Germinal center (tissue), 1 donor: ENCODE measurements at places on chromosomes 3 and 15.
A peak's percentile ranks its signal among the peaks of the same experiment; 100 is the strongest.

DNA sequence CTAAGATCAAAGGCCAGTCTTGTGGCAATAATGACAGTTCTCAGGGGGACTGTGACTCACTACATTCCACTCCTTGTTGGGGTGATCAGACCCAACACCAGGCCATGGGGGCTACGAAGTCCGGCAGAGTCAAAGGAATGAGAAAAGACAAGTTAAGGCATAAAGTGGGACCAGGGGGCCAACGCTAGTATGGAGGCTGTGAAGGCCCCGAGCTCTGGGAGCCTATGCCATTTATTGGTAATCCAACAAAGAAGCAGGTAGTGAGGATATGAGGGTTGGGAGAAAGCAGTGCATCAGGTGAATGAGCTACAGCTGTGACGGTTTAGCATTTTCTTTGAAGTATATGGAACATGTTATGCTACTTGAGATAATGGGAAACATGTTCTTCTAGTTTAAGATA is 104.4 kb upstream of the C2CD4B start:
- DNase-seq = no peak

DNA sequence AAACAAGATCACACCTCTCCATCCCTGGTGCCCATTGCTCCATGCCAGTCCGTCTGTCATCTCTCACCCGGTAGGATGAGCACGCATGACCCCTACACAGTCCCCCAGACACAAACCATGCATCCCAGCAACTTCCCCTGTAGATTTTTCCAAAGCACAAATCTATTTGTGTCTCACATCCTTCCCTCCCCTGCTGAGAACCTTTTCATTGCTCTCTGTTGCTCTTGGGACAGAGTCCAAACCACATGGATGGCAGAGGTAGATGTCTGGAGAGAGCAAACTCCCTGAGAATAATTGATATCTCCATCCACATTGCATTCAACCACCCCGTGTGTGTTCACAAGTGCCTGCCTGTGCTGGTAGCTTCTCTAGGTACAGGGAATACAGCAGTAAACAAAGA is 29.9 kb upstream of the LRTM1 start:
- no peak for DNase-seq

GRCh38 chr15:69610277-69610676 is 157.7 kb downstream of the RPLP1 start:
- DNase-seq = no peak

- DNase-seq = no peak
These were observed 57.7 kb upstream of the ATG7 start for GRCh38 chr3:11214451-11214978.

- no peak for DNase-seq
These were observed 4.5 kb downstream of the HEMK1 start for GRCh38 chr3:50573566-50574443.

DNA sequence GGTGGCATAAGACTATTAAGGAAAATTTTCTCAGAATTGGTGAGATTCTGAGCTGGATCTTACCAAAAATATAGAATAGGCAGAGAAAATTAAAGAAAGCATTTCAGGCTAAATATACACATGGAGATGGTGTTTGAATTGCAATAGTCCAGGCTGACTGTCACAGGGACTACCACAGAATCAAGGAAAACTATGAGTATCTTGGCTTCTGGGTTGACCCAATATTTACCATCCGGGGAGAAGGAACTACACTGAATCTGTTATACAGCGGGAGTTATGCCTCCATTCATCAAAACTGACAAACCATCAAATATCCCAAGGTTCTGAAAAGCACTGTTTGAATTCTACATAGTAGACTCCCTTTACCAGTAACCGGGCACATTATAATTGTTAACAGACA is 102.2 kb downstream of the TUSC7 start:
- no peak for DNase-seq

DNA sequence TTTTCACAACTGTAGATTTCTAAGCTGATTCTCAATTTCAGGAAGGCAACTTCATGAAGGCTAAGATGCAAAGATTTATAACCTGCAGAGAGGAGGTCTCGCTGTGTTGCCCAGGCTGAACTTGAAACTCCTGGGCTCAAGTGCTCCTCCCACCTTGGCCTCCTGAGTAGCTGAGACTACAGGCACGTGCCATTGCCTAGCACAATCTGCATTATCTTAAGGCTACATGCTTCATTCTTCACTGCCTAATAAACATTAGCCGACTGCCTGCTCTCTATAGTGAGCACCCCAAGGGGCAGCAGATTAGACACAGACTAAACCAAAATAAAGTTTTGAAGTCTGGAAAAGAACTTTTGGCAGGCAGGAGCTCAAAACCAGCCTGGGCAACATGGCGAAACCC is 17.1 kb downstream of the CPEB1 start:
- DNase-seq = no peak

DNA sequence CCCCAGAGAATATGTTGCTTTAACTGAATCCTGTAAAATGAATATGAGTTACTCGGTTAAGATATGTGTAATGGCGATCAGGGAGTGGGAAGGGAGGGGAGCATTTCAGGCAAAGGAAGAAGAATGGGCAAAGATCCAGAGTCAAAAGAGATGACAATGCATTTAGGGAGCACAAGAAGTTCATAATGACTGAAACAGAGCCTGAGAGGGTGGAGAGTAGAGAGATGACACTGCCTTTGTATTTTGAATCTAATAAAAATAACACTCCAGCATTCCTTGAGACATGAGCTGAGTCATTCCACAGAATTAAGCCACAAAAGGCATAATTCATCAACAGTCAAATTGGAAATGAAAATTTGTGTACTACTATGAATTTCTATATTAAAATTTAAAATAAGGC is 105.3 kb upstream of the PEX5L start:
- DNase-seq = no peak

GRCh38 chr3:29758434-29759322 is 477.8 kb downstream of the RBMS3 start:
- DNase-seq = no peak

DNA sequence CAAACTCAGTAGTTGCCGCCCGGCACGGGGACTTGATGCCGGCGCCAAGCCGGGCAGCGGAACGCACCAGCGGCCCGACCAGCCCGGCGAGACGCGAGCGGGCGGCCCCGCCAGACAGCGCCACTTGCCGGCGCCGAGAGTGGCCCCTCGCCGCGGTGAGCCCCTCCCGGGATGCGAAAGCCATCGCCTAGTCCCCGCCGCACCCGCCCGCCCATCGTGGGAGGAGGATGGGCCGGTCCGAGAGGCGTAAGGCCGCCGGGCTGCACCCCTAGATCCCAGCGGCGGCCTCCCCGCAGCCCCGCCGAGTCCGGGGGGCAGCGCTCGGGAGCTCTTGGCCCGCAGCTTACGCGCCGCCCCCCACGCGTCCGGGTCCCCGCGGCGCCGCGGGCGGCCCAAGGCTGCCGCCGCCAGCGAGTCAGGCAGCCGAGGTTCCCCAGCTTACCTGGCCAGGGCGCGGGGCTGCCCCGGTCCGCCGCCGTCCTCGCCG is 609 bp downstream of the GOLGA8A start:
- DNase-seq = peak; percentile 48

DNA sequence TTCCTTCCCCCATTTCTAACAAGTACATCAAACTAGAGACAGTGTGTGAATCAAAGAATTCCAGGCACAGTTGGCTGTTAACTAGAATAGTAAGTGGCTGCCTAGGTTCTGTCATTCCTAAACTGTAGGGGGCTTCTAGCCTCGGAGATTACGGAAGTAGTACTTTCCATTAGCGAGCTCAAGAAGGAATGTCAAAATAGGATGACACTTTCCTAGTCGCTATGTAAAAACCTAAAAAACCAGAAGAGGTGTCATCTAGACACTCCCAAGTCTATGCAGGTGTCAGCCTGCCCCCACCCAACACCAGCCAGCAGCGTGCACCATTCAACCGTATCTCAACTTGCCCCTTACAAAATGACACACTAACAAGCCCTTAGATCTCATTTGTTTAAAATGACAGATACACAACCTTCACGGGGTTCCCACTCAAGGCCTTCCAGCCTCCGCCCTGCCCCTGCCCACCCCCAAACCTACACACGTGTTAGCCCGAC is 874 bp downstream of the INO80 start:
- peak; percentile 81 for DNase-seq

DNA sequence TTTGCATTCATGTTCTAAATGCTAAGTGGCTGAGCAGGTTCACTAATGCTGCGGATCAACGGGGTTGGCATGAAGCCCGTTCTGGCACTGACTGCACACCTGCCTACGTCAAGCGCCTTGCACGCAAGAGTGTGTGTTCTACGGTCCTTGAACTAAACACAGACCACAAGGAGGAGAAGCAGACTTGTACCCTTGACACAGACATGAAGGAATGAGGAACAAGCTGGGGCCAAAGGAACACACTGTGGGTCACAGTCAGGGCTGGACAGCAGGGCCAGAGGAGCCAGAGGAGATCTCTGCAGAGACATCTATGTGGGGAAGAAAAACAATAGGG is 48.0 kb upstream of the LDHAL6B start:
- DNase-seq = no peak

GRCh38 chr3:157155591-157155990 is 4.4 kb downstream of the CCNL1 start:
- DNase-seq = no peak

GRCh38 chr3:153901152-153901551 is 220.0 kb upstream of the ARHGEF26 start:
- DNase-seq = no peak

DNA sequence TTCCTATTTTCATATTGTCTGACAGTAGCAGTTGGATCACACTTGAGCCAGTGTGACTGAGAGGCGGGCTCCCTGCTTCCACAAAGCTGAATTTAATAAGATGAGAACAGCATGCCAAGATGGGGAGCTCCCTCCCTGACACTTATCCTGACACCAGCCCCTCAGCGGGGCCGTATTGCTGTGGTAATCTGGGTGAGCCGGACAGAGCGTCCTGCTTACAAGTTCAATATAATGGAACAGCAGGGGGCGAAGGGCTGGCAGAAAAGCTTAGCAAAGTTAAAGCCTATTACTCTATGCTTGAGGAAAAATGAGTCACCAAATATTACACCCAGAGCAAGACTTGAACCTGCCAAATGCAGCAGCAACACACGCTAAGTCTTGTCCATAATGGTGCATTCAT is 163.8 kb upstream of the CMC1 start:
- no peak for DNase-seq

GRCh38 chr15:51448622-51449399 is 107.4 kb downstream of the GLDN start:
- DNase-seq = no peak
